ENCODE measurements at places on chromosomes 6 and 20. TPM values are rescaled to one million over a fixed set of nuclear protein-coding genes. Genes with fewer than 3 reads are reported as not detected.

The SLC22A16 gene
- total RNA-seq, result not detected

The TNFRSF6B gene
- 39.9 TPM for total RNA-seq

The ADGRF1 gene
- total RNA-seq, result not detected

The GPLD1 gene
- total RNA-seq, result 0.97 TPM

The ERGIC3 gene
- total RNA-seq, result 345 TPM

The SCUBE3 gene
- total RNA-seq, result 31.5 TPM

The PTK7 gene
- total RNA-seq, result 146 TPM

The SLC17A3 gene
- total RNA-seq, result not detected

The BCAS4 gene
- 12.6 TPM for total RNA-seq

The MYO6 gene
- total RNA-seq, result 10.9 TPM

The DST gene
- total RNA-seq, result 411 TPM

The RIMS4 gene
- not detected for total RNA-seq

The SLCO4A1 gene
- total RNA-seq, result not detected

The LRFN2 gene
- not detected for total RNA-seq

The SLC26A8 gene
- total RNA-seq, result not detected

The SNAI1 gene
- total RNA-seq, result 7.6 TPM

The CD24 gene
- total RNA-seq, result 1.4 TPM

The SOX4 gene
- total RNA-seq, result 3.0 TPM

The FAM110A gene
- 5.6 TPM for total RNA-seq

The TCF15 gene
- not detected for total RNA-seq

The TOP1 gene
- 7.2 TPM for total RNA-seq

Measured in GM23248 (cell line).